ENCODE measurements at places on chromosomes 2 and 18.

- no peak for DNase-seq
Measured at GRCh38 chr2:158009399-158009798, 92.3 kb upstream of the UPP2 start.

DNA sequence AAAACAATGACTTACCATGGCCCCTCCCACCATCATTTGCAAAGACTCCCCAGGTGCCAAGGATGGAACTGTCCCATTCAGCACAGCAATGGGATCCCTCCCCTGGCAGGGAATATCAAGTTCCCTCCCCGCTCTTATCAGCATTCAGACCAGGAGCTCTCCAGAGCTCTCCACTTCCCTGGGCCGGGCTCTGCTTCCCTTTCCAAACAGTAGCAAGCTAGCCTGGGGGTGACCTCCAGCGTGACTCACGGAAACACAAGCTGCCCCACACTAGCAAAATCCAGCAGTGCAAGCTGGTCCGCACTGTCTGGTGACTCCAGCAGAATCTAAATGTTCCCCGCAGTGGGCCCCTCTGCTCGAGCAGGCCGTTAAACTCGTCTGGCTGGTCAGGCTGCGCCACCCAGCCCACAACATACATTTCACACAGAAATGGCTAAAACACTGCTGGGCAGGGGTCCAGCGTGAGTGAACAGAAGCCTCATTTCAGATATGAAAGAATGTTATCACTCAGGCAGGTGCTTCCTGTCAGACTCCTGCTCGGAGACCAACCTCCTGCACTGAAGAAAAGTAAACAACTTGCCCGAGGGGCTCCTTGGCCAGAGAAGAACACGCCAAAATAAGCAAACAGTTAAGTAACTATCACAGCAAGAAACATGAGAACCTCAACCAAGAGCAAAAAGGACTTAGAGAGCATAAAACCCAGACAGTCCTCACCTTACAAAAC, 33.9 kb downstream of the STAT1 start:
- peak; percentile 79 for DNase-seq

GRCh38 chr2:178233428-178233827, 39.1 kb downstream of the OSBPL6 start:
- no peak for DNase-seq

DNA sequence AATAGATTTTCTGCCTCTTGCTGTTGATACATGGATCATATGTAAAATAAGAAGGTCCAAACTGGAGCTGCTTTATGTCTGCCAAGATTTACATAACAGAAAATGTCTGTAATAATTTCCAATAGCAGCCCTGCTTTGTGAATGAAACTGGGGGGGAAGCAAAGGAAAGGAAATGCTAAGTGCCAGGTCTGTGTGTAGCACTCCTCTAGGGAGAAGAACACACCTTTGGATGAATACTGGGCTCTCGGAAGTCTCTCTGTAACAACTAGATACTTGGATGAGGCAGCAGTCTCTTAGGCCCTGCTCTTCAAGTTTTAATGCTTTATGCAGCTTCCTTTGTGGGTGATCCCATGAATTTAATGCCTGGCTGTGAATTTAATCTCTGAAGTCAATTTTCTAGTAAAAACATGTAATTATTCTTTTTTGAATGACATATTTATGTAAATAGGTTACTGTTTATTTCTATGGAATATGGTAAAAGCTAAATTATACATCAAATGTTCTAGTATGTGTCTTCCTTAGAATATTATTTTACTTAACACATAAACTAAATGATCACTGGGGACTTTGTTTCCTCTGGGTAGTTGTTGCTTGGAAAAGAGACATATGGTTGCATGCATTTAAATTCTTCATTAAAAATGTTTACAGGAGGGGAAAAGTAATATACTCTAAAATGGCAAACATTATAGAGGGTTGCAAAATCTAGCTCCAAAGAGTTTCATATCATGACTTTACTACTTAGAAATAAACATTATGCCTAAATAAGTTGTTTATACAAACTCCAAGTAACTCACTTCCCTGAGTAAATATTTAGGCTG, 336.6 kb upstream of the CWC22 start:
- no peak for DNase-seq

- DNase-seq: no peak
Measured at GRCh38 chr18:55844382-55844781, 256.4 kb upstream of the TCF4 start.

DNA sequence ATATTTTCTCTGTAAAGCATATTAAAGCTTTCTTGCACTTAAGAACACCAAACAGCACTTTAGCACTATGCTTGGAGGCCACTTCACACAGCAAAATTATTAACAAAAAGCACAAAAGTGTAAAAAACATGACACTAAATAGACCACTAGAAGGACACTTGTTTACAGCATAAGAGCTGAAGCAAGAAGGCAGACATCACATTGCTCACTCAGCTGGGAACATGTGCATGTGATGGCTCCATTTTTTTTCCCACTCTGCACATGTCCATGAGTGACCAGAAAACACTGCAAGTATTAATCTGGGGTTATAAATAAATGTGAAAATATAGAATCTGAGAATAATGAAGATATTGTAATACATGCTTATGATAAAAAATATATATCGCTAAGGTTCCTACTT, 103.1 kb upstream of the MAPRE2 start:
- DNase-seq: no peak

- no peak for DNase-seq
Measured at GRCh38 chr2:205936446-205936845, 149.5 kb downstream of the INO80D start.

GRCh38 chr2:108586631-108587030, 52.4 kb downstream of the LIMS1 start:
- no peak for DNase-seq

GRCh38 chr2:148184976-148185375, 164.1 kb downstream of the MBD5 start:
- DNase-seq: no peak

DNA sequence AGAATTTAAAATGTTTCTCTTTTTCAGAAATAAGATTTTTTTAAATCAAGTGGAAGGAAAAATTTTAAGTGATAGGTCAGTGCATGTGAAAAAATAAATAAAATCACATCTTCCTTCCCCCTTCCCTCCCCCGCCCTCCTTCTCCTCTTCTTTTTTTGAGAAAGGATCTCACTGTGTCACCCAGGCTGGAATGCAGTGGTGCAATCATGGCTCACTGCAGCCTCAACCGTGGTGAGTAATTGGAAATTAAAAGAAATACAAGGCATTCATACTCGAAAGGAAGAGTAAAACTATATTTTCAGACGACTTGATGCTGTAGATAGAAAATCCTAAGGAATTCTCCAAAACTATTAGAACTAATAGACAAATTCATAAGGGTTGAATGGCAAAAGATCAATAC, 16.9 kb upstream of the CRACDL start:
- no peak for DNase-seq

GRCh38 chr18:74266161-74266560, 25.6 kb downstream of the CYB5A start:
- DNase-seq: no peak

DNA sequence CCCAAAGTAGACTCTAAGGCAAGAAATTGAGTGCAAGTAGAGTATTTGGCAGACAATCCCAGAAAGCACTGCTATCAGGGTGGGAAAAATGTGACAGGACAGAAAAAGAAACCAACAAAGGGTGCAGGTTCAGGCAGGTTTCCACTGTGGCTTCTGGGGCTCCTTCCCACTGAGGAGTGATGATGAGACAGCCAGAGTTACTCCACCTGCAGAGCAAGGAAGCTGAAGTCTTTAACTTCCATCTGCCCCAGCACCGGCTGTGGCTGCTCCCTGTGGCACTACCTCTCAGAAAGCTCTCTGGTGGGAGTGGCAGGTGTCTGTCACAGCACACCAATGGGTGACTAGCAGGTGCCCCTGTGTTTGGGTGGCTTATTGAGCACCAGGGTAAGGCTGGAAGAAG, 37.6 kb upstream of the ACKR3 start:
- DNase-seq: no peak

Measured in coronary artery (tissue), 2 donors.